ENCODE measurements at places on chromosomes 2 and 18. TPM values are rescaled to one million over a fixed set of nuclear protein-coding genes. Genes with fewer than 3 reads are reported as not detected.

DNA sequence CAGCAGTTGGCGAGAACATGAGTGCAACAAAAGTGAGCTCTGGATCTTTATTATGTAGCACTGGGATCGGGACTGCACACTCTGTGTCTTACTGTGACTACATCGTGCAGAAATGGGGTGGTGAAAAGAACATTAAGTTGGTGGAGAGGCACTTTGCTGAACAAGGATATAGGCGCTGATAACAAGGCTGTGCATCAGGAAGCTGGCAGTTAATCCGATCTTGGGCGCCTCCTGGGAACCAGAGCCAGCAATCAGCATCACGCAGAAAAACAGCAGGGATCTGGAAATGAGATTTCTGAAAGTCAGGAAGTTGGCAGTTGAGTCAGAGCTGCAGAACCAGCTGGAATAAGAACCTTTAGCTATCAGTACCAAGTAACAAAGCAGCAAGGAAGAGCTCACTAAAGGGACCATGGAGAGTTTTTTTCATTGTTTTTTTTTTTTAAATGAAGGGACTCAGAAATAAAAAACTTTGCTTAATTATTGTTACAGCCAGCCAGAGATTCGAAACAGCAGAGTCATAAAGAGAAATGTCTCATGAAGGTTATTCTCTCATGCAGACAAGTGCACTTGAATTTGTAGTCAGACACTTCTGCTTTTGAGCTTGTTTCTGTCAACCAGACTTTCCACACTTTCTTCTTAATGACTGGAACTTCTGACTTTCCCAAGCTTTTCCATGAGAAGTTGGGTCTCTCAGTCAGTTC, 22.8 kb upstream of the MYO3B start:
- H3K36me3 ChIP-seq: no peaks in the 10 kb centered on the region
- no peak overlapping the region for H3K27ac ChIP-seq
- peaks cover 14% of the 10 kb centered on the region for H3K4me1 ChIP-seq
- H3K27me3 ChIP-seq: no peaks in the 10 kb centered on the region
- no peak for DNase-seq

- no peaks in the 10 kb centered on the region for H3K27me3 ChIP-seq
- H3K27ac ChIP-seq: no peak overlapping the region
- H3K4me3 ChIP-seq: no peak overlapping the region
- no peak for DNase-seq
- peaks cover 14% of the 10 kb centered on the region for H3K36me3 ChIP-seq
Observed at GRCh38 chr2:175930504-175930903, 71.6 kb downstream of the LNPK start.

DNA sequence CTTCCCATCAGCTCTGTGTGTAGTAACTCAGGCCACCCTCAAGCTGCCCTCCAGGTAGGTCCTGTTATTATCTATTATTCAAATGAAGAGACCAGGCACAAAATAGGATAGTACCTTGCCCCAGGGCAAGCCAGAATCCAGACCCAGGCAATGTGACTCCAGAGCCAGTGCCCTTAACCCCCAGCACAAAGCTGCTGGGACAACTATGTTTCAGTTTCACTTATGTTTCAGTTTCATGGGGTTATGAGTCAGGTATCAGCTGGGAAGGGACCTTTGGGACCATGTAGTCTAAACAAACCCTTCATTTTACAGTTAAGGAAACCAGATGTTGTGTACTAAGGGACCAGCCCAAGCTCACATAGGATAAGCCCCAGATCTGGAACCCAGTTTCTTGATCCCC, 10.0 kb downstream of the HK2 start:
- no peak overlapping the region for H3K4me3 ChIP-seq
- peaks cover 56% of the 10 kb centered on the region for H3K4me1 ChIP-seq
- H3K27me3 ChIP-seq: no peaks in the 10 kb centered on the region
- no peaks in the 10 kb centered on the region for H3K36me3 ChIP-seq
- DNase-seq: no peak
- H3K27ac ChIP-seq: peak overlapping the region; percentile 22

DNA sequence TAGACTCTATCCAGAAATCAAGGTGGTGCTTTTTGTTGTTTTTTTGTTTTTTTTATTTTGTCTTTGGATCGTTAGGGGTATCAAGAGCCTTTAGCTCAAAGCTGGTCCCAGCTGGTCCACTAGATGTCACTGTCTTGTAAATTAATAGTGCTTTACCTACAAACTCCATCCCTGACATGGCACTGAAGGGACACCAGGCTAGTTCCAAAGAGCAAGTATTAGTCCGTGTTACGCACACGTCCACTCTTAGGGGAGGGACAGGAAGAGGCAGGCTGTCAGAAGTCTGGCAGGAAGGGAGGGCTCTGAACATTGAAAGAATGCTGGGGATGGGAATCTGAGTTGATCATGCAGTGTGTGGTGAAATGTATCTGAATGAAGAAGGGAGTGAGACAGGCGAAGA, 85.9 kb upstream of the CCBE1 start:
- H3K4me1 ChIP-seq: no peaks in the 10 kb centered on the region
- H3K36me3 ChIP-seq: no peaks in the 10 kb centered on the region
- H3K27me3 ChIP-seq: no peaks in the 10 kb centered on the region
- H3K27ac ChIP-seq: no peak overlapping the region

DNA sequence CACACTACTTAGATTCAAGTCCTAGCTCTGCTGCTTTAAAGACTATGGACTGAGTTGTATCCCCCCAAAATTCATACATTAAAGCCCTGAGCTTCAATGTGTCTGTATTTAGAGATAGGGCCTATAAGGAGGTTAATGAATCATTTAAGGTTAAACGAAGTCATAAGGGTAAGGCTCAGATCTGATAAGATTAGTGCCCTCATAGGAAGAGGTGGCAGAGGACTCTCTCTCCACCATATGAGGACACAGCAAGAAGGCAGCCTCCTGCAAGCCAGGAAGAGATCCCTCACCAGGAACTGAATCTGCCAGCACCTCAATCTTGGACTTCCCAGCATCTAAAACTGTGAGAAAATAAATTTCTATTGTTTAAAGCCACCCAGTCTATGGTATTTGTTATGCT, 3.1 kb upstream of the CYTIP start:
- DNase-seq: no peak
- H3K36me3 ChIP-seq: no peaks in the 10 kb centered on the region
- no peaks in the 10 kb centered on the region for H3K27me3 ChIP-seq
- no peak overlapping the region for H3K4me3 ChIP-seq
- no peak overlapping the region for H3K27ac ChIP-seq

The LYPD6B gene
- 0.28 TPM for total RNA-seq

The WNT10A gene
- total RNA-seq: 1.2 TPM
